ENCODE measurements at places on chromosomes 4 and X. TPM values are rescaled to one million over a fixed set of nuclear protein-coding genes. Genes with fewer than 3 reads are reported as not detected.

GRCh38 chr4:14152834-14153519 lies 525.5 kb upstream of the BOD1L1 start:
- no peaks in the 10 kb centered on the region for H3K36me3 ChIP-seq
- no peak for DNase-seq
- H3K4me3 ChIP-seq = no peak overlapping the region
- peaks cover 22% of the 10 kb centered on the region for H3K27me3 ChIP-seq
- H3K27ac ChIP-seq = no peak overlapping the region
- no peaks in the 10 kb centered on the region for H3K4me1 ChIP-seq

- no peaks in the 10 kb centered on the region for H3K36me3 ChIP-seq
- peaks cover 1% of the 10 kb centered on the region for H3K27me3 ChIP-seq
- peaks cover 3% of the 10 kb centered on the region for H3K4me1 ChIP-seq
Measured at GRCh38 chrX:48761674-48762471, at the start of gene GLOD5. Gene GLOD5, plus strand, starts transcription at chrX:48761747. Its CDS starts 44 bp downstream, at chrX:48761791.

GRCh38 chr4:185554365-185555126 lies 19.2 kb upstream of the PDLIM3 start:
- no peak overlapping the region for H3K27ac ChIP-seq
- peaks cover 4% of the 10 kb centered on the region for H3K36me3 ChIP-seq
- no peak for DNase-seq
- H3K4me1 ChIP-seq = no peaks in the 10 kb centered on the region
- peaks cover 32% of the 10 kb centered on the region for H3K27me3 ChIP-seq

DNA sequence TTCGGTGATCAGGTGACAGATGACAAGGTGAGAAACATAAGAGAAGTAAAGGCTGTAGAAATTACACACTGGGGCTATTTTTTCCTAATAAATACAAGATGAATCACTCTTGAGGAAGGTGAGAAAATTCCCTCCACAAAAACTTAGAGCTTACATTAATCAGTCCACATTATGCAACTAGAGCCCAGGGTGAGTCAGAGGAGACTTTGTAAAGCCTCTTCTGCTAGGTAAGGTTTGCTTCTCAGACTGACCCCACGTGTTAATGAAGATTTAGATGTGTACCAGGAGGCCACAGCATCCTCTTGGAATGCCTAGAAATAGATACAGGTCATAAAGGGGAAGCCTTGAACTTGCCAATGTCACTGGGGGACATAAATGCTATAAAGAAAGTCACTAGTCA lies 396.0 kb upstream of the SMIM31 start:
- H3K4me1 ChIP-seq = no peaks in the 10 kb centered on the region
- H3K27ac ChIP-seq = no peak overlapping the region
- DNase-seq = no peak

DNA sequence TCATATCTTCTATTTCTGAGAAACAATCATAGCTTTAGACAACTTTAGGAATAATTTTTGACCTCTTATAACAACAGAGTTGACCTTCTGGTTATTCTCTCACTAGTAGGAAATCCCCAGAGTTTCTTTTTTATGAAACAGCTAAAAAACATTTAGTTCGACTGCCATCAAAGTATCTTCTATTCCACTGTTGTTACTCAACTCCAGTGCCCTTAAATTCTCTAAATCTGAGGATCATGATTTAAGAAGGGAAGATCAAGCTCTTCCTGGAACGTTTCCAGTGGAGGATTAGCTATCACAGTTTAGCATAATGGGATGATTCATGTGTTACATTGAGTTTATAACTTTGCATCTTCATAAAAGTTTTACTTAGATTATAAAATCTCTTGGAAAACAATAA lies 134.9 kb upstream of the VEGFC start:
- H3K27me3 ChIP-seq = no peaks in the 10 kb centered on the region
- no peak overlapping the region for H3K27ac ChIP-seq
- H3K4me1 ChIP-seq = no peaks in the 10 kb centered on the region
- no peak for DNase-seq
- no peak overlapping the region for H3K4me3 ChIP-seq

DNA sequence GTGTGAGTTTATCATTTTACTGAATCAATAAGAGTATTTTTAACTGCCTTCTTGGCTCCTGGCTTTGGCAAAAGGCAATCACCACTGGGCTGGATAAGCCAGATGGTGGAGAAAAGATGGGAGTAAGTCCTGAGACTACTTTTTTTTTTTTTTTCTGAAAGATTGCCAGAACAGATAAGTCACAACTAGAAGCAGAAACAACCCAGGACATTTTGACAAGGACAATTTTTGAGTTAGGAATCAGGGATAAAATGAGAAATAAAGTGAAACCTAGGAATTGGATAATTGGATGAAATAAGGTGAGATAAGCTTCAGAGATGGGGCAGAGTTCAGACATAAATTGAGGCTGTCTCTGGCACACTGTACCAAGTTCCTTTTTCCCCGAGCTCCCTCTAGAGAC lies 471.0 kb downstream of the KLHL13 start:
- DNase-seq = no peak
- H3K4me1 ChIP-seq = peaks cover 2% of the 10 kb centered on the region
- no peaks in the 10 kb centered on the region for H3K36me3 ChIP-seq
- no peak overlapping the region for H3K4me3 ChIP-seq

DNA sequence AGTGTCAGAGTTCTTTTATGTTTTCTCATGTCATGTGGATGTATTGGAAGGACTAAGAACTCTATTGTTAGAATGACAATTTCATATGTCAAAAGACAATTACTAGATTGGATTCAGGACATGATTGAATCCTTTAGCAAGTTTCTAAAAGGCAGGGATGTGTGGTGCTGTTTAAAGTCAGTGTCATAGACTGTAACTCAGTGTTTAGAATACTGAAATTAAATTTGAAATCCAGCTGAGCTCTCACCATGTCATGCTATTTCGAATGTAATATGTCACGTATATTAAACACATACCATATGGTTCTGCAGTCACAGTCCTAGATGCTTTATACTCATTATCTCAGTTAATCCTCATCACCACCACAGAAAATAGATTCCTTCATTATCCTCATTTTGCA lies 7.8 kb downstream of the GUCY1B1 start:
- H3K27ac ChIP-seq = no peak overlapping the region
- H3K4me3 ChIP-seq = no peak overlapping the region
- H3K36me3 ChIP-seq = no peaks in the 10 kb centered on the region
- H3K27me3 ChIP-seq = peaks cover 24% of the 10 kb centered on the region

DNA sequence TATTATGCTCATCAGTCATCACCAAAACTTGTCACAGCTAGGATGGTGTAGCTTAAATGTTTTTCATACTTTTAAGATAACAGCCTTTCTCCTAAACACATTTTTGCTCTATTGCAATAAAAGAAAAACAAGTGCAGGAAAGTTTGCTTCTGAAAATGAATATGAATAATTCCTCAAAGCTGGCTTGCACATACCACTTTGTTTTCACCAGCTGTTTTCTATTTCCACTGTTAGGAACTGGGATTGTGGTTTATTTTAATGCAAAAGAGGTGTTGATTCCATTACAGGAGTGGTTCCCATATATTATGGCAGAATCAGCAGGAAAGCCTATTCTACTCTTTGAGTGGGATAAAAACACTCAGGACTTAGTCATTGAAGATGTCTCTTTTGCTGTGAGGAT lies 145.9 kb downstream of the PPA2 start:
- no peak overlapping the region for H3K4me3 ChIP-seq
- H3K36me3 ChIP-seq = peaks cover 7% of the 10 kb centered on the region
- H3K4me1 ChIP-seq = peaks cover 8% of the 10 kb centered on the region
- H3K27me3 ChIP-seq = no peaks in the 10 kb centered on the region
- no peak for DNase-seq
- no peak overlapping the region for H3K27ac ChIP-seq

DNA sequence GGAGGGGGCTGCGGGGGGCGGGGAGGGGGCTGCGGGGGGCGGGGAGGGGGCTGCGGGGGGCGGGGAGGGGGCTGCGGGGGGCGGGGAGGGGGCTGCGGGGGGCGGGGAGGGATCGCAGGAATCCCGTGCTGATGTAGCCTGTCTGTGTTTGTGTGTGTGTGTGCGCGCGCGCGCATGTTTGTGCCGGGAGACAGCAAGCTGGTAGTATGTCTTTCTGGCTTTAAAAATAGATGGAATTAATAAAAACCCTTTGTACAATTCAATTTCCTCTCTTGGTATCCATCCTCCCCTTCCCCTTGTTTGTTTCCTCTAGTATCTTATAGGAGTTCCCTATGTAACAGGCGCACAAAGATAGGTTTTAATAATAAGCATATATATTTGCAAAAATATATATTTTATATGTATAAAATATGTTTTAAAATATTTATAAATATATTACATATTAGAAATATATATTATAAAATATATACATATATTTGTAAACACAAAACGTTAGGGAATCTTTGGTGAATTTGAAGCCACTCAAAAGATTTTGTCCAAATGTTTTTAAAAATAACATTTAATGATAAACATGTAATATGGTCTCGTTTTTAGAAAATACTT lies 782 bp downstream of the ARHGAP24 start:
- no peak overlapping the region for H3K4me3 ChIP-seq
- no peak for DNase-seq
- no peak overlapping the region for H3K27ac ChIP-seq
- no peaks in the 10 kb centered on the region for H3K4me1 ChIP-seq

DNA sequence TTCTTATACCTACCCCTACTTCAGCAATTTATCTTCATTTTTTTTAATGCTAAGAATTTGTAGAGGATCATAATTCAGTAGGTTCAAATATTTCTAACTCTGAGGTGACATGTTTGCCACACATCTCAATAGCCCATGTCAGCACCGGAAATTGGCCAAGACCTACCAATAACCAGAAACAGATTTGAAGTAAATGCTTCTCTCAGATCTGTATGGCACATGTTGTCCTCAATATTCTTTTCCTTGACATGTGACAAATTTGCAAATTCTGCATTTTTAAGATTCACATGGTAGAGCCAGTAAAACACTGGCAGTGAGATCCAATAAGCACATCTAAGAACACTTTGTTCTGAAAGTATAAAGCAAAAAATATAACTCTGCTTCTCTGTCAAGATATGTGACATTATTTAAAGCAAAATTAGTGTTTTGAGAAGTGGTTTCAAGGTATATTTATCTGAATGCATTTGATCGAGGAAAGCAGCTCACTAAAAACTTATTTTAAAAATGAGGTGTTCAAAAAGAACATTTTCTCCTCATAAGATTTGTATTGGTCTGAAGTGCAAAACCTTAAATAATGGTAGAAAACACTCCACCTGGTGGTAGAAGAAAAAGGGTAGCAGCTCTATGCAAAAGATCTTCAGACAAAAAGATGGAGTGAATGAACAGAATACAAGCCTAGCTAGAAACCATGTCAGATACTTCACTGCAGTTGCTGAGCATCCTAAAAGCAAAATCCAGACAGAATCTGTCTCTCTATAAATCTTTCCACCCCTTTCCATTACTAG lies 513.8 kb upstream of the FAM241A start:
- no peaks in the 10 kb centered on the region for H3K27me3 ChIP-seq
- no peak overlapping the region for H3K27ac ChIP-seq
- no peaks in the 10 kb centered on the region for H3K4me1 ChIP-seq
- no peaks in the 10 kb centered on the region for H3K36me3 ChIP-seq
- H3K4me3 ChIP-seq = no peak overlapping the region

DNA sequence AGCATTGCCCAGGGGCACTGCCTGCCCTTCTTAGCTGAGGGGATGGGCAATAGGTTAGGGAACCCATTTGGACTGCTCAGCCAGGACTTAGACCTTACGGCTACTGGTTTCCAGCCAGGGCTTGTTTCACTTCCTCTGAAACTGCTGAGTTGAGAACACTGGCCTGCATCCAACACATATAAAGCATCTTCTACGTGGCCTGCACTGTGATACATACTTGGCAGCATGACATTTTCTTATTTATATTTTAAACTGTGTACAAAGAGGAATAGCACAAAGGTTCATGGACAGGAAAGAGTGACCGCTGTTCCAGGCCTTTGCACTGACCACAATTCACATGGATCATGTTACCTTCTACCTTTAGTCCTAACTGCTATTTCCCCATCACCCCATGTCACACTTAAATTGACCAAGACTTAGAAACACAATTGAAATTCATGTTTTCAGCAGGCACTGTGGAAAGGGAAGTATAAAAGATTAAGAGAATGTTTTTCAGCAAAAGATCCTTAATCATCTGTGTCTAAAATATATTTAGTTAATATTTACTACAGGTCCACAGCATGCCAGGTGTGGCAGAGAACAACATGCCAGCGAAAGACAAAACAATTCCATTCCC lies 43.7 kb downstream of the NLGN4X start:
- no peak overlapping the region for H3K27ac ChIP-seq
- DNase-seq = no peak
- H3K27me3 ChIP-seq = no peaks in the 10 kb centered on the region
- no peaks in the 10 kb centered on the region for H3K36me3 ChIP-seq

GRCh38 chrX:6558979-6559378 lies 24.1 kb upstream of the VCX3A start:
- H3K4me1 ChIP-seq = no peaks in the 10 kb centered on the region
- H3K36me3 ChIP-seq = no peaks in the 10 kb centered on the region
- no peak for DNase-seq
- H3K27ac ChIP-seq = no peak overlapping the region

- no peak for DNase-seq
- H3K4me1 ChIP-seq = no peaks in the 10 kb centered on the region
- H3K4me3 ChIP-seq = no peak overlapping the region
- H3K36me3 ChIP-seq = peaks cover 7% of the 10 kb centered on the region
- no peak overlapping the region for H3K27ac ChIP-seq
- no peaks in the 10 kb centered on the region for H3K27me3 ChIP-seq
Measured at GRCh38 chr4:138494116-138494515, 252.0 kb upstream of the SLC7A11 start.

DNA sequence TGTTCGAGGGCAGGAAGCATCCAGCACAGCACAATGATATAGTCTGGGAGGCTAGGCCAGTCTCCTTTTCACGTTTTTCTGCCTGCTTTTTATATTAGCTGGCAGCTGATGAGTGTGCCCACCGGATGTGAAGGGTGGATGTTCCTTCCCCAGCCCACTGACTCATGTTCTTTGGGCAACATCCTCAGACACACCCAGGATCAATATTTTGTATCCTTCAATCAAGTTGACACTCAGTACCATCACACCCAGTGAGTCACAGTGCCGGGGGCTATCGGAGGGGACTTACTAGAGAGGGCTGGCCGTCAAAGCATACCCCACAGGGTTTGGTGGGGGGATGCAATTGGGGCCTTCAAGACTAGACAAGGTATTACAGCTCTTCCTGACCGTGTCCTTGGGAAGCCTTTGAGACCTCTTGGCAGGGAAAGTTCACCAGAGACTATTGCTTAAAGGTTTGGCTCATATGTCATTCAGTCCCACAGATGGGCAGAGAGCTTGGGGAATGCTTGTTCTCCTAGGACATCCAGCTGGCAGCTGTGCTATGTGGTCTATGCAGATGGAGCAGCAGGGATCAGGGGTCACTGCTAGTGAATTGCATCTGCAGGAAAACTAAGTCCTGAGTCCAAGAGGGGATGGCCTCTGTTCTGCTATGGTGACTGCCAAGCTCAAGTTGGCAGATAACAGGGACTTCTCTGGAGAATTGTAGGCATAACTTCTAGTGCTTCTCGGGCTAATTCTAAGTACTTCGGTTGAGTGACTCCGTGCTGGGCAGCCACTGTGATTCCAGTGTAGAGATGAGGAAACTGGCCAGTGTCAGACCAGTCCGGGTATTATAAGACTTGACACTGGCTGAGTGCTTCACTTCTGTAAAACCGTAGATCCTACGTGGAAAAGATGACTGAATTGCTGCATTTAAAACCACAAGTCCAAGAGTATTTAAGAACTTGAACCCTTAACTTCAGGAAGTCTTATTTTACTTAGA lies 12.9 kb upstream of the WDR1 start:
- no peak for DNase-seq
- H3K27me3 ChIP-seq = no peaks in the 10 kb centered on the region
- H3K27ac ChIP-seq = no peak overlapping the region
- H3K4me1 ChIP-seq = peaks cover 20% of the 10 kb centered on the region
- no peak overlapping the region for H3K4me3 ChIP-seq

Gene CSAG3
- not detected for polyA plus RNA-seq

Gene MAP9
- 7.9 TPM for polyA plus RNA-seq

Gene CXCL13
- polyA plus RNA-seq = not detected

Gene TMEM150C
- not detected for polyA plus RNA-seq

Gene SUPT20HL2
- not detected for polyA plus RNA-seq

Gene CYBB
- polyA plus RNA-seq = 0.13 TPM

Gene CXCL1
- polyA plus RNA-seq = not detected

Gene GK2
- polyA plus RNA-seq = not detected

Gene VEGFD
- not detected for polyA plus RNA-seq

Measured in naive thymus-derived CD8-positive, alpha-beta T cell (primary cell).